ENCODE measurements at places on chromosomes 1 and 21.

DNA sequence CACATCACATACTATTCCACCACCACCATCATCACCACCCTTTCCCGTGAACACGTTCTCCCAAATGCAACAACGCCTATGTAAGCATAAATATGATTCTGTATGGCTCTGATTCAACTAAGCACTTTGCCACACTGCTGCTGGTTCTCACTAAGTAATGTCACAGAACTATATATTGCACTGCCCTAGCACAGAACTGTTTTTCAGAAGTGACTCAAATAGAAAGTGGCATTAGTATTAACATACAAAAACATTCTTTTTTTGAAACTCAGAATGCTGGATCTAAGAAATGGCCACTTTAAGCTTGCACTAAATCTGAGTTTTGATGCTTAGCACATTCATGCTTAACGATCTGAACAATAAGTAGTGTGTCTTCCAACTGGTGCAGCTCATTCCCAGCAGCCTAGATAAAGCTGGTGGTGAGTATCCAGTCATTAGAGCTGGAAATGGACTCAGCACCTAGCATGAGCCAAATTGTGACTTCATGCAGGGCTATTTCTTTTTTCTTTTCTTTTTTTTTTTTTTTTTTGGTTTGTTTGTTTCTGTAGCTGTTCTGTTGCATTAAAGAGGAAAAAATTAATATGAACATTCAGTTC lies 46.2 kb upstream of the ZC3H11B start:
- DNase-seq, result no peak

DNA sequence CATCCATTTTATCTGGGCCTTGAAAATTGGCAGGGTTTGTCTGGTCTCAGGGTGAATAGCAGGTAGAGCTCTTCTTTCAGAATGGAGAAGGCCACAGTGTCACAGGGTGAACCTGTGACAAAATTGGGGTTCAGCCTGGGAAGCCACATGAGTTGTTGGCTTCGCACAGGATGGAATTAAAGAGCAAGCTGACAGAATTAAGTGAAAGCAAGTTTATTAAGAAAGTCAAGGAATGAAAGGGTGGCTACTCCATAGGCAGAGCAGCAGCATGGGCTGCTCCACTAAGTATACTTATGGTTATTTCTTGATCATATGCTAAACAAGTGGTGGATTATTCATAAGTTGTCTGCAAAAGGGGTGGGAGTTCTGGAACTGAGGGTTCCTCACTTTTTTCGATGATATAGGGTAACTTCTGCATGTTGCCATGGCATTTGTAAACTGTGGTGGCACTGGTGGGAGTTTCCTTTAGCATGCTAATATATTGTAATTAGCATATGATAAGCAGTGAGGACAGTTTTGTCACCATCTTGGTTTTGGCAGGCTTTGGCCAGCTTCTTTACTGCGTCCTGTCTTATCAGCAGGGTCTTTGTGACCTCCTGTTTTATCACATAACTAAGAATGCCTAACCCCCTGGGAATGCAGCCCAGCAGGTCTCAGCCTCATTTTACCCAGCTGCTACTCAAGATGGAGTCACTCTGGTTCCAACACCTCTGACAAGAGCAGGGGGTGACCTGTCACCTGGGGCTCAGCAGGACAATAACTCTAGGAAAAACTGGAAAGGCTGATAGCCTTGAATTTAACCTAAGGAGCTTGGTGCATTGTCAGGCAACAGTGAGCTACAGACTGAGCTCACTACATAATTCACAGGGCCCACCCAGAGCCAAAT lies 5.1 kb downstream of the IFNAR2 start:
- no peak for DNase-seq

DNA sequence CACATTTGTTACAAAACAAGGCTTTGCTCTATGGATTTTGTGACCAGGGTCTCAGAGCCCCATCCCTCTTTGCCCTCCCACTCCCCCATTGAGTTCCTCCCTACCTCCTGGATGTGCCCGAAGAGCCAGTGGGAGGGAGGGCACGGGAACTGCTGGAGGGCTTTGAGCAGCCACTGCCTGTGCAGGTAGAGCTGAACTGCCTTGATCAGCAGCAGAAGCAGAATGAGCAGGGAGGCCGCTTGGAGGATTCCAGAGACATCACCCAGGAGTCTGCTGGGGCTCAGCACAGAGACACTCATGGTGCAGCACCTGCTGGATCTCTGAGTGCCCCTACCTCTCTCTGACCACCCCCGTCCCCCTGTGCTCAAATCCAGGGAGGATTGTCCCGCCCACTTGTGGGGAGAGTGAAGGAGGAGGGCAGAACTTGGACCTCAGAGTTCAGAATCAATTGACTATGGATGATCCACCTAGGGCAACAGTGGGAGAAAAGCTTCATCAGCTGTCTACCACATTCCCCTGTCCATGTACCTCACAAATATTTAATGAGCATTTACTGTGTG lies at the start of gene CYP4A11:
Gene CYP4A11, minus strand, starts transcription at position 342 of the 560 bp plus-strand sequence. Its CDS starts 43 bp downstream, at position 299.
- DNase-seq, result no peak

- DNase-seq, result no peak
Measured at GRCh38 chr1:221644663-221645258, 97.1 kb downstream of the DUSP10 start.

GRCh38 chr1:9892563-9893528 lies 17.2 kb downstream of the CTNNBIP1 start:
- DNase-seq, result no peak

DNA sequence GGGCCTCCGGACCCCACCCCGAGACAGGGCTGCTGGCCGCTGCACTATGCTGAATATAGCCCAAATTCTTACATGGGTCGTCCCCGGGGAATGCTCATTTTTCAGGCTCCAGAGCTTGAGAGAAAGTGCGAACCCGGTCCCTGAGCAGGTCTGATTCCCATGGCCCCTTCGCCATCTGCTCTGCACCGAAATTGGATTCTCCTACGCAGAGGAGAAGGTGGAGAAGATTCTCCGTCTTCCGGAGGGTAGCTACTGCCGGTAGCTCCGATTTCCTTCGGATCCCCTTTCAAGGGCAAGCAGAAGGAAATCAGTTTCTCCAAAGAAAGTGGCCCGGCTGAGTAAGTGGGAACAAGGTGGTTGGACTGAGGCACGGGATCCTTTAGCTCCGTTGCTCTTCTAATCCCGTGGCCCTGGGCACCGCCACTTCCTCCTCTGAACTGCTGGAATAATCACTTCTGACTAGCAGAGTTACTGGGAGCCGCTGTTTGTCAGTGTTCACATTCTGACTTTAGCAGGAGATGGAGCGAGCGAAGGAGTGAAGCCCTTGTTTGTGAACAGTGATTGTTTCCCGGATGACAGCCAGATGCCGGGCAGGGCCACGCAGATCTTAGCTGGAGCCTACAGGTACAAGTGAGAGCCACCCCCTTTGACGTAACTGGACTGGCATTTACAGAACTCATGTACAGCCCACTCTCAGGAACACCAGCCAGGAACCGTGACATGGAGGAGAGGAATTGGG lies 1.1 kb upstream of the ZNF496 start:
- DNase-seq, result no peak

DNA sequence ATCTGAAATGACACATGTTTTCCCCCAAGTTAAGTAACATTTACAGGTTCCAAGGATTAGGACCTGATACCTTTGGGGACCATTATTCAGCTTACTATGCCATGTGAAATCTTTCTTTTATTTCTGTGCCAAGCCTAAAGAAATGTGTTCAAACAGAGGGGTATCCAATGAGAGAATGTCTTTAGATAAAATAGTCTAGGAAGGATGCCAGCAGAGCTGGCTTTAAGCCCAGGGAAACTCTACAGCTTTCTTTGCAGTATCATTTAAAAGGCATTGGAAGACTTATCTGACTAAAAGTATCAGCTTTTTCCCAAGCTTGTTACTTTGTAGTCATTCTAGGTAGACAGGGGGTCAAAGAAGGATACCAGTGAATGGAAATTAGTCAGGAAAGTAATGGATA lies 860.4 kb downstream of the PLA2G4A start:
- no peak for DNase-seq

- no peak for DNase-seq
Measured at GRCh38 chr1:174818014-174818616, 181.6 kb upstream of the CACYBP start.

GRCh38 chr1:51032936-51033335 lies 62.9 kb downstream of the CDKN2C start:
- DNase-seq, result no peak

- DNase-seq, result no peak
Measured at GRCh38 chr1:92536211-92536979, 49.7 kb upstream of the GFI1 start.

DNA sequence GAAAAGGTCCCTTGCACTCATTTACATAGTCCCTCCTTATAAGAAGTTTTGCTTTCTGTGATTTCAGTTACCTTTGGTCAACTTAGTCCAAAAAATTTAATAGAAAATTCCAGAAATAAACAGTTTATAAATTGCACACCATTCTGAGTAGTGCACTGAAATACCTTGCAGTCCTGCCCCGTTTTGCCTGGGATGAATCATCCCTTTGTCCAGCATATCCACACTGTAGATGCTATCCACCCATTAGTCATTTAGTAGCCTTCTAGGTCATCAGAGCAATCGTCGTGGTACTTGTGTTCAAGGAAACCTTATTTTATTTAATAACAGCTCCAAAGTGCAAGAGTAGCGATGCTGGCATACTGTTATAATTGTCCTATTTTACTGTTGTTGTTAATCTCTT lies 38.0 kb downstream of the SPRTN start:
- no peak for DNase-seq

GRCh38 chr1:40078512-40079333 lies 18.3 kb downstream of the PPT1 start:
- DNase-seq, result peak; percentile 20

DNA sequence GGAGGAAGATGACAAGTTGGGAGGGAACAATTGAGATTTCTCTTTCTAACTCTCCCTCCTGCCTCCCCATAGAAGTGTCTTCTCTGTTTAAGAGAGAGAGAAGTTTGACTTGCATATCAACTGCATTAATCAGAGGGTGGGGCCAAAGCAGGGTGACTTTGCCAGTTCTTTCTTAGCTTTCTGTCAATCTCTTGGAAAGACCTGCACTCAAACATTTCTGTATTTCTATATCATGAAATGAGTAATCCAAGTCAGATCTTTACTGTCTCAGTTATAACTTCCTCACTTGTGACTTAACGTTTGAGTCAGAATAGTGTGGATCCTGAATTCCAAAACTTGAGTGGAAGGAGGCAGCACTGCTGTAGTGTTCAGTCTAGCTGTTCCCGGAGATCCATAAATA lies 180.8 kb upstream of the KCNK2 start:
- no peak for DNase-seq

- DNase-seq, result no peak
Measured at GRCh38 chr1:173341307-173341706, 134.2 kb upstream of the TNFSF4 start.

DNA sequence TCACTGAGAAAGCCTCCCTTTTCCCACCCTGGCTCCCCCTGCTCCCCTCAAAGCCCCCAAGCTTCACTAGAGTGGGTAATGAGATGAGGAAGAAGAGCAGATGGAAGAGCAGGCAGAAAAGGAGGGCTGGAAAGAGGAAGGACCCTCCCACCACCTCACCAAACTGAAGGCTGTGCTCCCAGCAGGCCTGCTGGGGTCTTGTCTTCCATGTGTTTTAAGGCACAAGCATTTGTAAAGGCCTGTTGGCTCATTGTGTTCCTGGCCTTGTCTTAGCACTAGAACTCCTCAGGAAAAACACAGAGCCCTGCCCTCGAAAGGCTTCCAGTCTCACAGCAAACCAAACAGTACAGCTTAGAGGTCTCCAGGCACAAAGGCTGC lies 51.5 kb downstream of the TOMM20 start:
- DNase-seq, result no peak

- DNase-seq, result no peak
Measured at GRCh38 chr1:7651203-7651602, 119.9 kb upstream of the VAMP3 start.

DNA sequence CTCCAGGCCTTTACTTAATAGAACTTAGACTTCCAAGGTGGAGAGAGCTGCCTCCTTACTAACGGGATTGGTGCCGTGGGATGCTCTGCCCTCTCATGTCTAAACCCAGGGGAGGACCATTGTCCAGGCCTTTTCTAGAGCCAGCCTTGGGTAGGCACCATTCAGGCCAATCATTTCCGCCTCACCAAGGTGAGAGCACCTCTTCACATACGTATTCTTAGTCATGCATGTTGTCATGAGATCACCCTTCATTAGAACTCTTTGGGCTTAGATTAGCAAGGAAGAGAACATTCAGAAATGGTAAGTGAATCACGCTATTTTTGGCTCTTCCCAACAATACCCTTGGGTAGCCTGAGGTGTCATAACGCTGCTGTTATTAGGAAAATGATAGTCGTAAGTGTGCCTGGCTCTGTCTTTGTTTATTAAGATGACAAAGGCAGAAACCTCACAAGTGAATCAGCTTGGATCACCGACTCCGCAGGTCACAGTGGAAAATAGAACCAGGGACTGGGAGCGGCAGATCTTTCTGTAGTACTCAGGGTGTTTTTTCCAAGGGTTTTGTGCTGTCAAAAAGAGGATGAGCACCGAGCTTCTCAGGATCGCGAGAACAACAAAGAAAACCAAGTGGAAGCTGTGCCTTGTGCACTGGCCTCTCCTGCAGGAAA lies 55.0 kb downstream of the HUNK start:
- no peak for DNase-seq

- DNase-seq, result no peak
Measured at GRCh38 chr1:48292706-48293105, 70.2 kb downstream of the SLC5A9 start.

GRCh38 chr1:223653431-223653830 lies 12.1 kb downstream of the CAPN8 start:
- DNase-seq, result no peak

DNA sequence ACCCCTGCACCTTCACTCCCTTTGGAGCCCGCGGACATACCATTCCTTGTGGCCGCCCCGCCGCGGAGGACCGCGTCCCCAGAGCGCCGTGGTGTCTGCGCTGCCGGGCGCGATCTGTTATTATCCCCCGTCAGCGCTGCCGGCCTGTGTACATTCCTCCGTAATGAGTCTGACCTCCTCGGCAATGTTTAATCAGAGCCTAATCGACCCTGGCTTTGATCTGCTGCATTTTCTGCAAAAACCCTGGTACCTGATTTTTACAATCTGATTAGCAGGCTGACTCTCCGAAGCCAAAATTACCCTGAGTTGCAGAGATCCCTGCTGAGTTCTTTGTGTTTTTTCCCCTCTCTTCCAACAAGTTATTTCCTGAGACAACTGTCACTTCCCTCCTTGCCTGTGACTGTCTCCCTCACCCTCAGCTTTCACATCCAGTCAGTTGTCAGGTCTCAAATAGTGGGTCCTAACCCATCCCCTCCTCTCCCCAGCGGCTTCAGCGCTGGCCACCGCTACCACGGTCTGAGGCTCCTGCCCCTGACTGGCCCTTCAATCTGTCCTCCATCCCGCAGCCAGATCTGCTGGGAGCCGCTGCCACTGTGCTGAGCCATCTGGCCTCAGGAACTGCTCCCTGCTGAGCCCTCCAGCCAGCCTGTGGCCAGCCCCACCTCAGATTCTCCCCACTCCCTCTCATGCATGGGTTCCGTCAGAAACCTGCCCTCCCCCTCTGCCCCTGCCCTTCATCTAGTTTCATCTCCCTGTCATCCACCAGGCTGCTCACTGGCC lies 53.5 kb downstream of the GLIS1 start:
- no peak for DNase-seq

GRCh38 chr1:210777914-210778313 lies 356.0 kb downstream of the KCNH1 start:
- no peak for DNase-seq

Measured in stimulated activated CD4-positive, alpha-beta T cell treated with anti-CD3 and anti-CD28 coated beads, Interleukin-4, amount 100 ng/mL, for 48 hours (primary cell).